CD14-positive monocyte (primary cell): ENCODE measurements at places on chromosomes 12 and 14.

DNA sequence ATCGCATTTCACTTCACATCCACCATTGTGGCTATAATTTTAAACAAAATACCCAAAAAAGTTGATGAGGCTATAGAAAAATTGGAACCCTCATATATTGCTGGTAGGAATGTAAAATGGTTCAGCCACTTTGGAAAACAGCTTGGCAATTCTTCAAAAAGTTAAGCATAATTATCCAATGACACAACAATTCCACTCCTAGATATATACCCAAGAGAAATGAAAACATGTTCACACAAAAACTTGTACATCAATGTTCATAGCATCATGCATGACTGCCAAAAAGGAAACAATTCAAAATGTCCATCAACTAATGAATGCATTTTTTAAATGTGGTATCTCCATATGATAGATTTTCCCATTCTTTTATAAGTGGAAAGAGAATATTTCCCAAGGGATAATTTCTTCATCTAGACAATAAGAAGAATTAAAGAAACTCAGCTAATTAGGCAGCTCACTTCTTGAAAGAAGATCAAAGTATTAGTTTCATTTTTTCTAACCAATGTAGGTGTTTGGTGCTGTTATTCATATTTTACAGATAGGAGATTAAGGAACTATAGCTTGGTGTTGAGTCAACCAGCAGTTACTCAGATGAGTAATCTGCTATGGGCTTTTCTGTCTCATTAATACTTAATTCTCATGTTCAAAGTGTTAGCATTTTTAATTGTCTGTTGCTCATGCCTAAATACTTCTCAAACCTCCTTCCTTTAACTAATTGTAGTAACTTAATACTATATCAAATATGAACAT, 32.8 kb downstream of the YEATS4 start:
- no peak overlapping the region for H3K27ac ChIP-seq
- no peaks in the 10 kb centered on the region for H3K27me3 ChIP-seq
- H3K36me3 ChIP-seq, result peaks cover 27% of the 10 kb centered on the region
- no peak overlapping the region for H3K4me3 ChIP-seq

DNA sequence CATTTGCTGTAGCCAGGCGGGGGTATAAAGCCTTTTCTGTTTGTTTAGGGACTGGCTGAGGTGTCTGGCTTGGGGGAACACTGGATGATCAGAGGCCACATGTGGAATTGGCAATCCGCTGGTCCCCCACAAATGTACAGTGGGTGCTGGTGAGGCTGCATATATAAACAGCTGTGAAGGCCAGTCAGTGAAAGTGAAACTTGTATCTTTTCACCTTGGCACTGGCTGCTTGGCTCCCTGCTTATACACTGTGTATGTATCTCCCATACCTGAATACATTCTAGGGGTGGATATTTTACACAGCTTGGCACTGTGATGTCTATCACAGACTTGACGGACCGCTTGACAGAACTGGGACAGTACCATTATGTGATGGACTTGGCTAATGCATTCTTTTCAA, 246.8 kb upstream of the AVPR1A start:
- H3K4me3 ChIP-seq, result no peak overlapping the region
- DNase-seq, result no peak
- H3K4me1 ChIP-seq, result no peaks in the 10 kb centered on the region
- H3K27ac ChIP-seq, result no peak overlapping the region

DNA sequence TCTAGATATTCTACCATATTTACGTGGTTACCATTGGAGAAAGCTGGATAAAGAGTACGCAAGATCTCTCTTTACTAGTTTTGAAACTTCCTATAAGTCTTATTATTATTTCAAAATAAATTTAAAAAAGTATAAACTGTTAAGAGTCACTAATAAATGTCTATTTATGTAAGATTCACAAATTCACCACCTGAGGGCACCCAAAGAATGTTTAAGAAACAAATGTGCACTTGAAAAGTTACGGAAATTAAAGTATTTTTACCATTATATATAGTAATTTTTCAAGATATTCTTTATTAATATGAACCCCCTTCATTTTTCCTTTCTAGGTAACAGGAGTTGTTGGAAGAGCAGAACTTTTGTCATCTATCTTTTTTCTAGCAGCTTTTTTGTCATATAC, 11.9 kb downstream of the TMTC3 start:
- H3K36me3 ChIP-seq, result peaks cover 2% of the 10 kb centered on the region
- H3K4me3 ChIP-seq, result no peak overlapping the region
- H3K27ac ChIP-seq, result no peak overlapping the region
- H3K27me3 ChIP-seq, result no peaks in the 10 kb centered on the region
- no peaks in the 10 kb centered on the region for H3K4me1 ChIP-seq
- no peak for DNase-seq

DNA sequence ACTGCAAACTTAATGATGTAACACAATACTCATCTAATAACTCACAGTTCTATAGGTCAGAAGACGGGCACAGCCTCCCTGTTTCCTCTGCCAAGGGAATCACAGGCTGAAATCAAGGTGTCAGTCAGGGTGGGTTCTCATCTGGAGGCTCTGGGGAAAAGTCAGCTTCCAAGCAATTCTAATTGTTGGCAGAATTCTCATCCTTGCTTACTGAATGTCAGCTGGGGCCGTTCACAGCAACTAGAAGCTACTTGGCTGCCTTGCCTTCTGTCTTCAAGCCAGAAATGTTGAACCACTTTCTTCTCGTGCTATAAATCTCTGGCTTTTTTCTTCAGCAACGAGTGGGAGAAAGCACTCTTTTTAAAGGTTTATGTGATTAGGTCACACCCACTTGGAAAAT, 80.1 kb upstream of the PDZRN4 start:
- no peak overlapping the region for H3K27ac ChIP-seq
- no peak for DNase-seq
- no peaks in the 10 kb centered on the region for H3K4me1 ChIP-seq

- DNase-seq, result no peak
- no peaks in the 10 kb centered on the region for H3K4me1 ChIP-seq
- no peaks in the 10 kb centered on the region for H3K36me3 ChIP-seq
- no peak overlapping the region for H3K27ac ChIP-seq
These were observed 9.4 kb downstream of the ACACB start for GRCh38 chr12:109125791-109126190.

- no peaks in the 10 kb centered on the region for H3K4me1 ChIP-seq
- no peak overlapping the region for H3K4me3 ChIP-seq
- H3K36me3 ChIP-seq, result no peaks in the 10 kb centered on the region
- no peaks in the 10 kb centered on the region for H3K27me3 ChIP-seq
These were observed 236.6 kb downstream of the C12orf75 start for GRCh38 chr12:105567061-105567460.

DNA sequence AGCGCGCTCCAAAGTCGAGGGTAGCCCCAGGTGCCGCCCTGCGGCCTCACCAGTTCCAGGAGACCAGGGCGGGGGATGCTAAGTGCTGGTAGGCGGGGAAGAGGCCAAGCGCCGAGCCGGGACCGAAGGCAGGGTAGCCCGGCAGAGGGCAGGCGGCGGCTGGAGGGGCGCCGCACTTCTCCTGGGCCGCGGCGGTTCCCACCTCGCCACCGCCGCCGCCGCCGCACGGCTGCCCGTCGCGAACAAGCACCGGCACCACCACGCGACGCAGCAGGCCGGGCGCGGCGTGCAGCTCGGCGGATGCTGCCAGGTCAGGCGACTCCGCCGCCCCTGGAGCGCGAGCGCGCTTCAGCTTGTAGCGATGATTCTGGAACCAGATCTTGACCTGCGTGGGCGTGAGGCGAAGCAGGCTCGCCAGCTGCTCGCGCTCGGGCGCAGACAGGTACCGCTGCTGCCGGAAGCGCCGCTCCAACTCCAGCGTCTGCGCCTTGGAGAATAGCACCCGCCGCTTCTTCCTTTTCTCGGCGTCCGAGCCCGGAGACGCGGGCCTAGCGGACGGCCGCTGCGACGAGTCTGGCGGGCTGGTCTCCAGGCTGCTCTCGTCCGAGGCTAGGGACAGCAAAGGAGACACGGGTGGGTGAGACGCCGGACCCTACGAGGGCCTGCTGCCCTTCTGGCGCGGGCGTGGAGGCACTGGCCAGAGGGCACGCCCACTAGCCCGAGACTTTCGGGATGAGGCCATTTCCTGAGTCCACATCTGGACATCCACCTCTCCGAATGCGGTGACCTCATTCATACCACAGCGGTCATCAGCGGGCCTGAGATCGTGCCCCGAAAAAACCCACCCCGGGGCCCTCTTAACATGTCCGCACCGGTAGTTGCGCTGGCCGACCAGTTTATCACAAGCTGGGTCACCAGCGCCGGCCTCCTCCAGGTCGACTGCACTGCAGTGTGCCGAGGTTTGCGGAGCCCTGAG, 1.3 kb downstream of the NKX2-8 start:
- peaks cover 51% of the 10 kb centered on the region for H3K27me3 ChIP-seq
- H3K4me1 ChIP-seq, result no peaks in the 10 kb centered on the region
- H3K27ac ChIP-seq, result no peak overlapping the region
- H3K4me3 ChIP-seq, result no peak overlapping the region
- no peak for DNase-seq
- no peaks in the 10 kb centered on the region for H3K36me3 ChIP-seq

- H3K4me1 ChIP-seq, result no peaks in the 10 kb centered on the region
- H3K36me3 ChIP-seq, result no peaks in the 10 kb centered on the region
- no peaks in the 10 kb centered on the region for H3K27me3 ChIP-seq
- DNase-seq, result no peak
- no peak overlapping the region for H3K4me3 ChIP-seq
These were observed 410.9 kb downstream of the EGLN3 start for GRCh38 chr14:33539918-33540357.

DNA sequence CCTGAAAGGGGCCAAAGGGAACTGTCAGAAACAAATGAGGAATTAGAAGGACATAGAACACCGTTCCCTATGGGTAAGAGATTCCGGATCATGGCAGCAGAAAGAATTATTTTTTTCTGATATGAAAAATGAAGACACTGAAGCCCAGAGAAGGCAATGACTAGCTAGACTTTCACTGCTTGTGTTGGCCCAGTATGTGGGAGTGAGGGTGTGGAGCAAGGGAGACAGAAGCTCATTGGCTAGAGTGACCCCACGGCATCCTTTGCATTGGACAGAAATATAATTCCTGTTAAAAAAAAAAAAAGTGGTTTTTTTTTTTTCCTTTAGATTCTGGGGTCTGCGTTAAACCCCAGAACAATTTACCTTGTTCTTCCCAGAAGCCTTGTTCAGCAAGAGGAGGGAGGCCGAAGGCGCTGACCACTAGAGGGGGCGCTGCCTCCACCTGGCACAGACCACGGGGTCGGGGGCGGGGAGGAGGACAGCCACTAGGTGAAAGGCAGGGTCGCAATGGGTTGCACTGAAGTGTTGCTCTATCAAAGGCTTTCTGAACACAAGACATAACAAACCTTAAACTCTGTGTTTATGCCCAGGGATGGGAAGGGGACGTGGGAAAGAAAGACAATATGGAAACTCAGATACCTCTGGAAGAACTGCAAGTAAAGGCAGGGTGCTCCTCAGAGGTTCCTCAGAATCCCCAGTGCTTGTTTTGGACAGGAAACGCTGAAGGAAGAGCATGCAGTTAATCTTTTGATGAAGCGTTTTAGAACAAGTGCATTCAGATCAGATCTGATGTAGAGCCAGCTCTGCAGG, 156.8 kb downstream of the KCNA5 start:
- H3K4me3 ChIP-seq, result no peak overlapping the region
- no peak for DNase-seq
- H3K27me3 ChIP-seq, result no peaks in the 10 kb centered on the region
- H3K36me3 ChIP-seq, result no peaks in the 10 kb centered on the region
